Substantia nigra (tissue), 51 donors: ENCODE measurements at places on chromosomes 5 and 9.

GRCh38 chr5:147061431-147061830 lies 173.4 kb upstream of the STK32A start:
- DNase-seq: no peak

- no peak for DNase-seq
These were observed 131.0 kb upstream of the CCNG1 start for GRCh38 chr5:163306421-163306820.

DNA sequence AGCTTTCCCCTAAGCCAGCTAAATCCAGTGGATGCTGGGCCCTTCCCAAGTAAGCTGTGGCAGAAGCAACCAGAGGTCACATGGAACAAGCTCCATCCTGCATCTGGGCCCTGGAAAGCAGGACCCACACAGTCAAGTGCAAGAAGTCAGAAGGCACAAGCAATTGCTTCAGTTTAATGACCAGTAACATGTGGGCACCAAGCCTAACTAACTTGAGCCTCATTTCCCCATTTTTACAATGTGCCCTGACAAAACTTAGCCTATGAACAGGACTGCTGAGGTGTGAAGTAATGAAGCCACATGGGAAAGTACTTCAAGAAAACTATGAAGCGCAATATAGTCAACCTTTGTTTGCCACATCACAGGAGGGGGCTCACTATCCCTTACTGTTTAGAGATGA lies 90.5 kb downstream of the TLE1 start:
- no peak for DNase-seq

DNA sequence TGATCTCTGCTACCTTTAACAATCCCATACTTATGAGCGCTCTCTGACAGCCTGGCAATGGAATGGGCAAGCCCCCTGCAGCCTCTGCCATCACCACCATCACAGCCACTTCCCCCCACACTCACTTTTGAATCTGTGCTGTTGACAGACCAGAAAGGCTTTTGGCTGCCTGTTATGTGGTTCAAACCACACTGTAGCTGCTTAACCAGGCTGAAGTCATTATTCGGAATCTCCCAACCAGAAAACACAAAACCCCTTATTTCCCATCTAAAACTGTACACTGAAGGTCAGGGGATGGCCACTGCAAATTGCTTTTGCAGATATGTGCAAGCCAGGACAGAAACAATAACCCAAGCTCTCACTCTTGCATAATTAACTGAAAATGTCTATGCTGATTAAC lies 35.8 kb downstream of the PTCH1 start:
- no peak for DNase-seq

DNA sequence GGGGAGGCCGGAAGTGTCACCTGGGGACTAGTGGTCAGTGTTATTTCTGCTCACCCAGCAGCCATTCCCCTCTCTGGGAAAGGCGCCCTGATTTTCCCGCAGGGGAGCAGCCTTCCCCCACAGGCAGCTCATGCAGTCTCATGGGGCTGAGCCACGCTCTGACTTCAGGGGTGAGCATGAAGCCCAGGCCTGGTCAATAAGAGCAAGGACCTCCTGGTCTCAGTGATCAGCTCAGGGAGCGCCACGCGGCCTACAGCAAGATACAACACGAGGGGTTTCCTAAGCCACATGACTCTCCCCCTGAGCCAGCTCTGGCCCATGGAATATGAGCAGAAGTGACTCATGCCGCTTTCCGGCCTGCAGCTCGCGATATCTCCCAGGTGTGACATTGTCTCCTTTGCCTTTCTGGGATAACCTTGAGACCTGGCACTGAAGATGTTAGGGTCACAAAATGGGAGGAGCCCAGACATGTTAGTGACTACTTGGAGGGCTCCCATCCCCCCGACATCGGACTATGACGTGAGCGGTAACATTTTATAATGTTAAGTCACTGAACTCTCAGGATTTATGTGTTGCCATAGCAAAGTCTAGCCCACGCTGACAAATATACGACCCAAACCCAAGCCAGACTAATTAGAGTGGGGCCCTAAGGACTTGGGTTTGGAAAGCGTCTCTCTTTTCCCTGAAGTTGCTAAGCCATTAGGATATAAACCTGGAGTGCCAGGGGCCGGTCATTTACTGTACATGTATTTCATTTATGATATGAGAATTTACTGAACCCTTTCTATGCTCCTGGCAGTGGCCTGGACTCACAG lies 46.5 kb upstream of the GFPT2 start:
- no peak for DNase-seq

- DNase-seq: no peak
These were observed 1089.0 kb upstream of the DMAC1 start for GRCh38 chr9:8888591-8888990.

DNA sequence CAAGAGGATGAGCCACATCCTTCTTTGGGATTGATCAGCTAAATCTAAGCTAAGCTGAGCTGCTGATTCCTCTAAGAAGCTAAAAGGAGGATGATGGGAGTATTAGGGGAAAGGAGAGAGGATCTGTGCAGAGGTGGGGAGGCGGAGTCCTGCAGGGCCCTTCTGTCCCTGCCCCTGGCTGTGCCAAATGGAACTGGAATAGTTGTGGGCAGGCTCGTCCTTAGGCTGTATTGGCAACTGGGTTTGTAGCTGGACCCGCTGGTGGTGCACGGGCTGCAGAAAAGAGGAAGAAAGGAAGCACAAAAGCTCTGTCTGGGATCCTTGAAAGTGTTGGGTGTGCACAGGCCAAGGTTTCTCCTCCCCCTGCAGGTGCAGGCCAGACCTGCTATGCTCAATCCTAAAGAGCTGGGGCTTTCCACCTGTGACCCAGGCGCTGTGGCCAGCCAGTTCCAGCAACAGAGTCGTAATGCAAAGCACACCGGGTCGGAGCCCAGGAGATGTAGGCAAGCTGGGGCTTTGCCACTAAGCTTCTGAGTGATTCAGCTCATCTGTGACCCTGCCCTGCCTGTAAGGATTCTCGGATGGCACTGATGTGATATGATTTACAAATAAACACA lies 9.8 kb downstream of the CLTB start:
- no peak for DNase-seq

GRCh38 chr5:178123094-178123965 lies 7.5 kb upstream of the RMND5B start:
- DNase-seq: no peak

GRCh38 chr5:131957721-131958441 lies 12.4 kb upstream of the MEIKIN start:
- no peak for DNase-seq

DNA sequence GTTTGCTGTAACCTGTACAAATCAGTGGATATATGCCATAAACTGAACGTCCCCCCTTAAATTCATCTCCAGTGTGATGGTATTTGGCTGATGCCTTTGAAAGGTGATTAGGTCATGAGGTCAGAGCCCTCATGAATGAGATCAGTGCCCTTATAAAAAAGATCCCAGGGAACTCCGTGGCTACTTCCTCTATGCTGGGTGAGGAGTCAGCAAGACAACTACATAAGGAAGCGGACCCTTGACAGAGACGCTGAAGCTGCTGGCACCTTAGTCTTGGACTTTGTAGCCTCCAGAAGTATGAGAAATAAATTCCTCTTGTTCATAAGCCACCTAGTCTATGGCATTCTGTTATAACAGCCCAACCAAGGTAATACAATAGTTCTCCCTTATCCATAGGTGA lies 215.1 kb upstream of the ZNF608 start:
- DNase-seq: no peak

GRCh38 chr9:123792501-123792900 lies 137.4 kb downstream of the DENND1A start:
- DNase-seq: no peak

DNA sequence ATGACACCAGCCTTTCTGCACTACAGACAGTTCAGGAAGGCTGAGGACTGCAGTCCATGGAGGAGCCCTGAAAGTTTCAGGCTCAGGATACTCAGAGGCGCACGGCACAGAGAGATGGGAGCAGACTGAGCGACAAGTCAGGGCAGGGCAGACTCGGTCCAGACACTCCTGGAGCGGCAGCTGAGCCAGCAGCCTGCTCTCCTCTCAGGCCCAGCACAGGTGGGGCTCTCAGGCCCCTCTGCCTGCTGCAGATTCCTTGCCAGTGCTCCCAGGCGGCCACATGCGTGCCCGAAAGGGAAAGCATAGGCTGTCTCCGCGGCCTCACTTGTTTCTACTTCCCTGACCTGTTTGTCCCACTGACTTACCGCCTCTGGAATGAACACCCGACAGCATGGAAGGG lies 228.3 kb downstream of the IRX2 start:
- DNase-seq: no peak

DNA sequence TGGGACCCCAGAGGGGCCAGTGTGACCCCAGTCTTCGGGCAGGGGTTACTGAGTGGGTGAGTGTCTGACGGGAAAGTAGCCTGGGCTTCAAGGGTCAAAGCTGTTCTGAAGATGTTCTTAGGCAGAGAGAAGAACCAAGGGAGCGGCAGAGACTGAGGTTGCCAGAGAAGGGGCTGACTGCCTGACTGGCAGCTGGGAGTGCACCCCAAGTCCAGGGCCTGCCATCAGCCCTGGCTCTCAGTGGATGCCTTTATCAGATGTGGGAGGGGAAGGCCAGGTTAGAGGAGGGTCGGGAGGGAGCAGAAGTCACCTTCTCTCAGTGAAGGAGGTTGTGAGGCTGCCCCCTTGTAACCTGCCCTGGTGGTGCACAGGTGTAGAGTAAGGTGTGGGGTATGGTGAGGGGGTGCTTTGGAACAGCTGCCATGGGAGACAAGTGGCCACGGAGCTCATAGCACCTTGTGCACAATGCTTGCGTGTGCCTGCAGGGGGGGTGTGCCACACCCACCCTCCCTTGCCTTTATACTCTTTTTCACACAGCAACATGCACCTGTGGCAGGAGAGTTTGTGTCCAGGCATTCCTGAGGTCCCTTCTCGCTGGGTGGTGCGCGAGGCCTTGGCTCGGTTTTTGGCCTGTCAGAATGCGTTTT lies 18.9 kb downstream of the RALGPS1 start:
- no peak for DNase-seq

DNA sequence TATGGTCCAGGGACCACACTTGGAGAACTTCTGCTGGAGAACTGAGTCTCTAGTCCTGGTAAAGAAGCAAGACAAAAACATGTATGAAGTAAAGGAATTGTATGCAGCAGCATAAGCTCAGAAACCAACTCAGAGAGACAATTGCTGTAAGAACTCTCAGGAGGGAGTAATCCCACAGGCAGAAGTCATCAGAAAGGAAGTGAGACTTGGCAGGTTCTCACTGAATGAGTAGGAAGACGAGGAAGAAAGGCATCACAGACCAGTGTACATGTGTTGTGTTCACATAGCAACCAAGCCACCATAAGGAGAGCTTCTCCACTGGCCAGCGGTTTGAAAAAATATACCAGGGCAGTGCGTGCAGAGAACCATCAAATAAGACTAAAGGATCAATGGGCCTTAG lies 57.9 kb upstream of the FST start:
- no peak for DNase-seq

- no peak for DNase-seq
These were observed 163.6 kb downstream of the SPATA31D1 start for GRCh38 chr9:82152181-82152580.

DNA sequence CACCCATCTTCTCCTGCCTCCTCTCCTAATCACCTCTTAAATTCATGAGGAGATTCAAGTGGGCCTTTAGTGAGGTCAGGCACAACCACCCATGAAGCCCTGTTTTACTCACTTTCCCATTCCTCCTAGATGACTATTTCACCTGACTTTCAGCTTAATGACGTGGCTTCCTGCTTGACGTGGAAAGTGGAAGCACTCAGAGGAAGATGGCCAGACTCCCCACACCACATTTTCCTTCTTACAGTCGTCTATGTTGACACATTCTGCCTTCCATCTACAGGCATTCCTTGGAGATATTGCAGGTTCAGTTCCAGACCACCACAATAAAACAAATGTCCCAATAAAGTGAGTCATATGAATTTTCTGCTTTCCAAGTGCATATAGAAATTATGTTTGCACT lies 146.4 kb upstream of the TAS2R1 start:
- DNase-seq: no peak

GRCh38 chr9:89426384-89426961 lies 71.4 kb downstream of the SEMA4D start:
- DNase-seq: no peak

DNA sequence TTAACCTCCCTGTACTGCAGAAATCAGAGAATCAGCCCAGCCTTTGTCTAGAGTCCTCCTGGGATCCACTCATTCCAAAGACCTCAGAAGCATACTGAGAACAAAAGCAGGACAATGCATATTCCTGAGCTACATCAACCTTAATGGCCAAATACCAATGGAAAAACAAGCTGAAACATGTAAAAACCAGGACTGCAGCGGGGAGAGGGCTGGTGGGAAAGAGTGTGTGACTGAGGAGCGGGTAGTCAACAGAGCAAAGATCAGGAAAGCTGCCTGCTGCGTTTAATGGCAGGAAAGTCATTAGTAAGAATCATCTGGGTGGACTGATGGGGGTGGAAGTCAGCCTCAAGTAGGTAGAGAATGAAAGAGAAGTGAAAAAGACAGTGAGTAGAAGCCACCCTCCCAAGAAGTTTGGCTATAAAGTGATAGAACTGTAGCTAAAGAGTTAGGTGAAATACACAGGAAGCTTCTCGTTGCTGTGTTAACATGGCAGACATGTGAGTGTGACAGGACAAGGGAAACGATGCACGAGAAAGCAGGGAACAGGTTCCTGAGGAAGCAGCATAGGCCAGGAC lies 88.1 kb downstream of the OTULIN start:
- no peak for DNase-seq

DNA sequence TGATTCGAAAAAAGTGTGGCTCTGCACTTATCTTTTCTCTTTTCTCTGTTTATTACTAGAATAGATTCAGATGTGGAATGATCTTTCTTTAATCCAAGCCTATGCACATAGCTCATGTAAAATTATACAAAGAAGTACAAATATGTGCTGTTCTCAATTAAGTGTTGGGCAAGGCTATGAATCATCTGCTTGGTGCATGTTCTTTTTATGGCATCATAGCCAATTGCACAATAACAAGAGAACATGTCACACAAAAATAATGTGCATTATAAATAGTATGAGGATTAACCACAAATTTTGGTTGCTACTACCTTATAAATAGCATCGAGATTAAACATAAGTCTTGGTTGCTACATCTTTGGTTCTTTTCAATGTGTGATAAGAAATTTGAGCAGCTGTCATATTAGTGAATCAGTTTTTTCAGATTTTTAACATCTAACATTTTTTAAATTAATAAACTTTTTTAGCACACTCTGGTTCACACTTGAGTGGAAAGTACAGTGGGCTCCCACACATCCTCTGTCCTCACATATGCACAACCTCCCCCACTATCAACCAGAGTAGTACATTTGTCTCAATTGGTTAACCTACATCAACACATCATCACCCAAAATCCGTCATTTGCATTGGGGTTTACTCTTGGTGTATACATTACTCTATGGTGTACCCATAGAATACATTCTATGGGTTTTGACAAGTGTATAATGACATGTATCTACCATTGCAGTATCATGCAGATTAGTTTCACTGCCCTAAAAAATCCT lies 6.8 kb upstream of the RECK start:
- DNase-seq: no peak

DNA sequence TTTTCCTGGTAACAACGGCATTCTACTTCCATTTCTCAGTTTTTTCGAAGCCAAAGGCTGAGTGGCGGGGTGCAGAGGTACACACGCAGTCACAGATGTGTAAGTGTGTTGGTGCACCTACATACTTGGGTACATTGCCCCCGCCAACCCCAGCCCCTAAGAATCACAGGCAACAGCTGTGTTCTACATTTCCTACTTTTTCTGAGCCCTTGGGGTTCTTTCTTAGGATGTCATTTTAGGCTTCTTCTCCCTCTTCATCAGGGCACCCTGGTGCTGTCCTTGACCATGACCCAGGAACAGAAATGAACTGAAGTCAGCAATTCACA lies 104.8 kb downstream of the PAX5 start:
- DNase-seq: no peak

GRCh38 chr9:97556036-97556720 lies 54.7 kb downstream of the TMOD1 start:
- DNase-seq: no peak

GRCh38 chr9:99506747-99507348 lies 284.8 kb downstream of the SEC61B start:
- DNase-seq: no peak
